ENCODE measurements at places on chromosomes 4 and X.

DNA sequence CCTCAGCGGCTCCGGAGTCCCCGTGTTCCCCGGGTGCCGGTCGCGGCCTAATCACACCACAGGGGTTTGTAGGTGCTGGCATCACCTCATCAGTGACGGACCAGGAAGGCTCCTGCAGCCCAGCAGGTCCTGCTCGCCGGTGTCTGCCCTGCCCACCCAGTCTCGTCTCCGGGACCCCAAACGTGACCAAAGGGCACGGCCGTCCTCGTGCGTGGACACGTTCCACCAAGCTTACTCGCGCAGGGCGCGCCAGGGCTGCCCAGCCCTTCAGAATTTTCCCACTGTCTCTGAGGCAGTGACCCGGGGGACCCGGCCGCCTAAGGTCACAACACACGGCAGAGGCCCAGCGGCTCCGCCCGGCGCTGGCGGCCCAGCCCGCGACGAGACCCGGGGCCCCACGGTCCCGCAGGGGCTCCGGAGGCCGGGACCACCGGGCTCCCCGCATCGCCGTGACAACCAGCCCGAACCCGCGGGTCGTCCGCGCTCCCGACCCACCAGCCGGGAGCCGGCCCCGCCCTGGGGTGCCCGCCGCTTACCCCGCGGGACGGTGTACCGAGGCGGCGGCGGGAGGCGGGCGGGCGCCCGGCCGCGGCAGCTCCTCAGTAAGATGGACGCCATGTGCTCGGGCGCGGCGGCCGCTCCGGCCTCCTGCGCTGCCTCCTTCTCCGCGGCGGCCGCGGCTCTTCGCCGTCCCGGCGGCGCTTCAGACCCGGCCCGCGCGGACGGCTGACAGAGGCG, 454 bp downstream of the LETM1 start:
- no peak for DNase-seq

DNA sequence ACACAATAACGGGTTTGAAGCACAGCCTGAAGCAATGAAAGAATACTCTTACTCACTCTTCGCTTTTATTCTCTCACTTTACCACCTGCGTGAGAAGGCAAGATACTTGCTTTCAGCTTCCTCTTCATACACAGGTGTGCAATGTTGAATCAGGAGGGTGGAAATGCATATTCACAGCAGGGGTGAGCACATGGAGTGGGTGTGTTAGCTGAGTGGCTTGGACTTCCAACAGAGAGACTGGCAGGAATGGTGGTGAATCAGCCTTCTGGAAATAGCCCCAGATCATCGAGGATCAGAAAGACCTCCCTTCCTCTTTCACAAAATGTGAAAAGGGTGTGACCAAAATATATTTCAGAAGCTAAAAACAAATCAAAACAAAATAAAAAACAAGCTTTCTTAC, 521.2 kb downstream of the STIM2 start:
- DNase-seq, result no peak

- DNase-seq, result no peak
Observed at GRCh38 chr4:65789805-65790204, 119.5 kb upstream of the EPHA5 start.

DNA sequence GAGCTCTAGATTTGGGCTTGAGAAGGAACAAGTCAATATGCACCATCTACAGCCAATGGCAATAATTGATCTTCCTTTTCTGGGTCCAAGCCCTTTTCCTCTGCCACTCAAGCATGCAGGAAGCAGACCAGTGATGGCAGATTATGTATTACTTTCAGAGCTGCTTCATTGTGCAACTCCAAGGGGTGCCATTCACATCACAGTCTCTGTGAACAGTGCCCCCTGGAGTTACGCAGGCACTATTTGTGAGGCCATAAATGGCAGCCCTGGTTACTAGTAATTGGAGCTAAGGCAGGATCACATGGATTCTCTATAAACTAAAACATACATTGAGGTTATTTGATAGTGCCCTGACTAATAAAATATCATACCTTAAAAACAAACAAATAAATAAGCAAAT, 313.4 kb upstream of the SLC7A11 start:
- DNase-seq, result peak; percentile 29

DNA sequence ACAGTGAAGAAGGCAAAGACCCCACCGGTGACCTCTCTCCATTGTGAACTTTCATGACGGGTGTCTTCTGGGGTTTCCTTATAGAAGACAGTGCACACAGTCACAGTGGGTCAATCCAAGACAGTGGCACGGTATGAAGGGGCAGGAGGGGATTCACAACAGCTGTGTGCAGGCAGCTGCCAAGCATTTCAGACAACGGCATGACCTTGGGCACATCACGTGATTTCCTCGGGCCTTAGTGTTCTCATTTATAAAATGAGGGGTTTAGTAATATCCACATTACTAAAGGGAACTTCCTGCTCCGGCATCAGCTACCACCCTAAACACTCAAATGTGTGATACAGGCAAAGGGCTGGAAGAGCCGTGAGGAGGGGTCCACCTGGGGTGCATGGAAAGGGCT, 42.9 kb downstream of the RBM47 start:
- no peak for DNase-seq

GRCh38 chrX:129493643-129494042, 29.6 kb downstream of the SMARCA1 start:
- no peak for DNase-seq

DNA sequence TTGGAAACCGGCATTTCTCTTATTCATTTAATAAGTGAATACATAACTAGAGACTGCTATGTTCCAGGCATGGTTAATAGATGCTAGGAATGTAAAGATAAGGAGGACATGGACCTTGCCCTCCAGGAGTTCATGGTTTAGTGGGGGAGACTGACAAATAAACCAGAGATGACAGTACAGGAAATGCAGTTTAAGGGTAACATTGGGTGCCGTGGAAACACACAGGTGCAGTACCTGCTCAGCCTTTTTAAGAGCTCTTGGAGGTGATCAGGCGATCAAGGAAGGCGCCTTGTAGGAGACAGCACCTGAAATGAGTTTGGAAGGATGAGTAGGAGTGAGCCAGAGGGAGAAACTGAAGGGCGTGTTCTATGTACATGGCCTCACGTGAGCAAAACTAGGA, 145.8 kb downstream of the AASDH start:
- no peak for DNase-seq

- DNase-seq, result no peak
Observed at GRCh38 chrX:14673236-14673635, 143.9 kb downstream of the GLRA2 start.

GRCh38 chrX:150465881-150466775, 102.3 kb upstream of the MTM1 start:
- DNase-seq, result no peak

GRCh38 chrX:37454537-37455285, 105.5 kb downstream of the PRRG1 start:
- DNase-seq, result no peak

DNA sequence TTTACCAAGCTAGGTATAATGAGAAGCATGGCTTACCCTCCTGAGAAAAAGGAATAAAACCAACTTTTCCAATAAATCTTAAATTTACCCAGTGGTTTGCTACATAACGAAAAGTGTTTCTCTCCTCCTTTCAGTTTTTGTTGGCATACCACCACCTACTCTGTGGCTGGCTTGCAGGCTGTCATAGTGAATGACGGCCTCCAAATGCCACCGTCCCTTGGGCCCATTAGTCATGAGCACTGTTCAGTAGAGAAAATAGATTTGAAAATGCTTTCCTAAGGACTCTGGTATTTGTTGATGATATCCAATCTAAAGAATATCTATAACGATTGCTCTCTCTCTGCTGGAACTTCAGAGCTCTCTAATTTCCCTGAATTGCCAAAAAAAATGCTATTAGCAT, 488.3 kb downstream of the MAGEE1 start:
- DNase-seq, result no peak

- no peak for DNase-seq
Observed at GRCh38 chr4:183396227-183396637, 48.2 kb upstream of the CDKN2AIP start.

DNA sequence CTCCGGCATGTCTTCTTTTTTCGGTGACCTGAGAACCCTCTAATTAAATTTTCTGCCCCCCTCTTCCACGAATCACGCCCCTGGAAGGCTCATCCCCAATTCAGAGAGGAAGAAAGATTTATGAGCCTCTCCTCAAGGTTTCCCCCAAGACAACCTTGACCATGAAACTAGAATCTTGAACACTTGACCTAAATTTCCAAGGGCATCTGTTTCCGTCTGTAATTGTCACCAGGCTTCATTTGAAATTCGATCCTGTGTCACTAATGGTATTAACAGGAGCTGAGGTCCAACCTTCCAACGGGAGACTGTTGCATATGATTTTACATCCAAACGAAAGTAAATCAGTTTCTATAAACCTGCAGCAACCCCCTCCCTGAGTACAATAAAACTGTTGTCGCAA, 139.9 kb upstream of the ZIC3 start:
- no peak for DNase-seq

- no peak for DNase-seq
Observed at GRCh38 chr4:188030401-188030800, 34.8 kb downstream of the ZFP42 start.

DNA sequence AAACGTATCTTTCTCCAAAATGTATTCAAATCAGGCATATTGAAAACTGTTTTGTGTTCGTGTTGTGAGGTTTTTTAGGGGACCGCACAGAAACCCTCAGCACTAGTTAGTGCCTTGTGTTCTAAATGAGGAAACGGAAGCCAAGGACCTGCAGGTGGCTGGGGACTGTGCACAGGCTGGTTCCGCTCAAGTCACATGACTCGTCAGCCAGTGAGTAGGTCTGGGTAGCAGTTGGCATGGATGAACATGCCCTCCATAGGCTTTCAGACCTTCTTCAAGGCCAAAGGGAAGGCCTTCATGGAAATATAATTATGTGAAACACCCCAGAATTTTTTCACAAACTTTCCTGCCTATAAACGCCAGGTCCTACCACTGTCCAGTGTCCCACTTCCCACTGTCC, 1.3 kb upstream of the F11 start:
- DNase-seq, result no peak

All from iPS DF 6.9 (cell line).